ENCODE measurements at places on chromosomes 3 and 15.
A peak's percentile ranks its signal among the peaks of the same experiment; 100 is the strongest.

DNA sequence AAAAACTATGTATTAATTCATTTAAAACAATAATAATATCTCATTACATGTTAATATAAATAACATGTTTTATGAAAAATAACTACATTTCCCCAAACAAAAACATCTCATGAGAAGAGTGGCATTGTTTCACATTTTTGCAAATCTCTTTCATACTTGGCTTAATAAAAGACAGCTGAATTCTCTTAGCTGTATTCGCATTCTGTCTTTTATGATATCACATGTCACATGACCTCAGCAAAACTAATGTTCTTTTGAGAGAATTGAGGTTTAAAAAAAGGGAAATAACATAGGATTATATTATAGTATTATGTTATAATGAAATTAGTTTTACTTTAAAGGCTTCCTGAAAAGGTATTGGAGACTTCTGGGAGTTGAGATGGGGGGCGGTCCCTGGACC lies 48.4 kb upstream of the SPPL2A start:
- DNase-seq: no peak

GRCh38 chr3:112123548-112123947 lies 9.5 kb downstream of the GCSAM start:
- no peak for DNase-seq

GRCh38 chr3:64291345-64291744 lies 66.1 kb upstream of the PRICKLE2 start:
- no peak for DNase-seq

DNA sequence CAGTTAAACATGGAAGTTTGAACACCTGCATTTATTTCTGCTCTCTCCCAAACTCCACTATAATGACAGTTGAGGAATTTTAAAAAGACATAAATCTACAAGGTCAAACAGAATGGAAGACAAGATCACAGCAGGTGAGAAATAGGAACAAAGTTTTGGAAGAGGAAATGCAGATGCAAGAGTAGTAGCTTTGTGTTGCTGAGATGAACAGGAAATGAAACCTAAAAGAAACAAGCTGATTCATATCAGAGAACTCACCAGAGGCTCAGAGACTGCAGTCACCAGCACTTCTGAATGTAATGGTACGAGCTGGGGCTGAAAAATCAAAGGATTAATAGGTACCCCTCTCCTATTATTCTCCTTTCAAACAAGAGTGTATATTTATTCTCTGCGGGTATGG lies 459.9 kb downstream of the RAP2B start:
- DNase-seq: no peak

DNA sequence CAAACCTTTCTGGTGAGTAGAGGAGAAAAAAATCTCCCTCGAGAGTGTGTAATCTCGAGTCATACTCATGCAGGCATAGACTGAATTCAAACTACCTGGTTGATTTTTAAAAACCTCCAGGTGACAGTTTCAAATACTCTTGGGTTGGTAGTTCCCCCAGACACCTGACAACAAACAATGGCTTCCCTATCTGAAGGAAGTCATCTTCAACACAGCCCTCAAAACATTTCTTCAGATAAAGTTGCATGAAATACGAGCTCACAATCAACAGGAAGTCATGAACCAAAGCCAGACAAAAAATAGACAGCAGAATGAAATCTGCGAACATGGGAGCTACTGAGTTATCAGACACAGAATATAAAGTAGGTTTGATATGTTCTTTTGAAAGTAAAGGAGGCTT lies 112.8 kb downstream of the ST8SIA2 start:
- DNase-seq: no peak

- DNase-seq: no peak
Observed at GRCh38 chr3:148605521-148605920, 92.2 kb upstream of the AGTR1 start.

GRCh38 chr15:63276342-63277037 lies 915 bp upstream of the APH1B start:
- no peak for DNase-seq

GRCh38 chr15:80308002-80308401 lies 56.0 kb upstream of the CTXND1 start:
- DNase-seq: no peak

GRCh38 chr15:38895326-38896255 lies 331.0 kb upstream of the RASGRP1 start:
- no peak for DNase-seq

GRCh38 chr3:19202303-19202702 lies 54.0 kb downstream of the KCNH8 start:
- DNase-seq: no peak

DNA sequence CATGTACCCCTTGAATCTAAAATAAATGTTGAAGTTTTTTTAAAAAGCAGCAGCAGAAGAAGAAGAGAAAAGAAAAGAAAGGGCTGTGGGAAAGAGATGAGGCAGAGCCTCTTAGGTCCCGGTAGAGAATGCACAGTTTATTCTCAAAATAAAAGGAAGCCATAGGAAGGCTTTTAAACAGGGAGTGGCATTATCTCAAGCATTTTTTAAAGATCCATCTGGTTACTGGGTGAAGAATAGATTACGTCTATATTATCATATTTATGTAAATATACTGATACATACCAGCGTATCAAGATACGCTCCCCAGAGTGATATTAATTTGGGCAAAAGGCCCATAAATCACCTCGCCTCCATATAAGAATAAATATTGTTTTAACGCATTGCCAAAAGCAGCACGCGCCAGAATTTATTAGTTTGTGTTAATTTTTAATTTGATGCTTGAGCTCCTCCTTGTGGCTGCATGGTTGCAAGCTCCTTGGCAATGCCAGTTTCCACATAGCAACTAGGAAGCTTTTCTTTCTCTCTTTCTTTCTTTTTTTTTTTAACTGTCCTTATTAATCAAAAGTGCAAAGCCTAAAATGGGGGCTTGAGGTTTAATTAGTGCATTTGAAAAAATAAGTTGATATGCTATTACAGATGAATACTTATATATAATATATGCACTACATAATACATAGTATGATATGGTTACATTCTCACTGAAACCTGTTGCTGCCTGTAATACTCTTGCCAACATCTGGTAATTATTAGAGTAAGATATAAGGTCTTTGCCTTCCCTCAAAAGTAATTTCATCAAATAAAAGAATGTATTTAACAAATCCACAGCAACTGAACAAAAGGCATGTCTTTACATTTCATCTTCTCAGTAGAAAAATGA lies 242.8 kb upstream of the UBE2E2 start:
- no peak for DNase-seq

GRCh38 chr3:43089081-43089480 lies 16.8 kb downstream of the POMGNT2 start:
- DNase-seq: no peak

DNA sequence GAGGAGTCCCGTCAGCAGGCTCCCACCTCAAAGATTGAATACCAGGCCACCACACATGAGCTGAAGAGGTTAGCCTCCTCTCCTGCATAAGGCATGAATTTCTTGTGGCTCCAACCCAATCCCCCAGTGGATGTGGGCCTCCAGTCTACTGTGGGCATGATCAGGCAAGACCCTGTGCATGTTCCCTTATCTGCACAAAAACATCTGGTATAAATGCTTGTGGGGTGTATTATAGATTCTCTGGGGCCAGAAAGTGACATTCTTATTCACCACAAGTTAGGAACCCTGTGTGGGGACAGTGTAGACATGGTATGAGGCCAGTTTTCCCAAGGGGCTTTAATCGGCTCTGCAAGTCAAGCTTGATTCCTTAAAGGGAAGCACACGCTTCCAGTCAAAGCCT lies 18.2 kb upstream of the UBP1 start:
- DNase-seq: no peak

GRCh38 chr15:85749261-85750151 lies 45.2 kb downstream of the KLHL25 start:
- DNase-seq: peak; percentile 68
